ENCODE measurements at places on chromosomes 2 and 18. TPM values are rescaled to one million over a fixed set of nuclear protein-coding genes. Genes with fewer than 3 reads are reported as not detected.

DNA sequence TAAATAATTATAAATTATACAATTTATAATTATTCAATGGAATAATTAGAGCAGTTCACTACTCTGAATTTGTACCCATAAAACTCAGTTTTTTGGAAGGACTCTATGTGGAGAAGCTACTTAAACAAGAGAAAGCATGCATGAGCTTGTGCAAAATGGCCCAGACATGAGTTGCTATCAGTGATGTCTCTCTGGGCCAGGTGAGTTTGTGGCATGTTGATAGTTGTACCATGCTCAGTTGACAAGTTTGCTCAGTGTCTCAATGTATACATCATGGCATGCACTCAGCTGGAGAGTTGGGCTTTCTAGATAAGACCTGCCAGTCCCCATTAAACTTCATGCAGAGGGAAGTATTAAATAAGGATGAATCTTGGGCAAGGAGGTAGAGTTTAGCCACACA, 153.8 kb upstream of the TACR1 start:
- H3K4me1 ChIP-seq = no peaks in the 10 kb centered on the region
- no peaks in the 10 kb centered on the region for H3K36me3 ChIP-seq
- DNase-seq = no peak
- no peak overlapping the region for H3K27ac ChIP-seq
- H3K27me3 ChIP-seq = no peaks in the 10 kb centered on the region

GRCh38 chr18:32337821-32338220, 132.9 kb downstream of the GAREM1 start:
- DNase-seq = no peak
- H3K36me3 ChIP-seq = no peaks in the 10 kb centered on the region
- H3K4me3 ChIP-seq = no peak overlapping the region
- no peaks in the 10 kb centered on the region for H3K27me3 ChIP-seq
- peaks cover 23% of the 10 kb centered on the region for H3K4me1 ChIP-seq

GRCh38 chr18:76437011-76437410, 58.0 kb downstream of the ZNF516 start:
- no peaks in the 10 kb centered on the region for H3K4me1 ChIP-seq
- H3K36me3 ChIP-seq = peaks cover 41% of the 10 kb centered on the region
- H3K27me3 ChIP-seq = no peaks in the 10 kb centered on the region
- DNase-seq = no peak
- no peak overlapping the region for H3K27ac ChIP-seq
- H3K4me3 ChIP-seq = no peak overlapping the region

The MFSD6 gene
- total RNA-seq = 75.0 TPM

GRCh38 chr2:159516241-159516758, 100.0 kb downstream of the BAZ2B start:
- peak overlapping the region; percentile 79 for H3K27ac ChIP-seq
- H3K36me3 ChIP-seq = no peaks in the 10 kb centered on the region
- peak overlapping the region; percentile 56 for H3K4me3 ChIP-seq
- DNase-seq = no peak

- no peak overlapping the region for H3K4me3 ChIP-seq
- no peak for DNase-seq
- H3K27ac ChIP-seq = no peak overlapping the region
- no peaks in the 10 kb centered on the region for H3K4me1 ChIP-seq
- peaks cover 23% of the 10 kb centered on the region for H3K36me3 ChIP-seq
Observed at GRCh38 chr2:232235716-232236115, 142.8 kb upstream of the ALPP start.

- no peaks in the 10 kb centered on the region for H3K27me3 ChIP-seq
- no peak overlapping the region for H3K4me3 ChIP-seq
- no peak for DNase-seq
- H3K36me3 ChIP-seq = no peaks in the 10 kb centered on the region
Observed at GRCh38 chr18:26746826-26747475, 118.6 kb downstream of the AQP4 start.

DNA sequence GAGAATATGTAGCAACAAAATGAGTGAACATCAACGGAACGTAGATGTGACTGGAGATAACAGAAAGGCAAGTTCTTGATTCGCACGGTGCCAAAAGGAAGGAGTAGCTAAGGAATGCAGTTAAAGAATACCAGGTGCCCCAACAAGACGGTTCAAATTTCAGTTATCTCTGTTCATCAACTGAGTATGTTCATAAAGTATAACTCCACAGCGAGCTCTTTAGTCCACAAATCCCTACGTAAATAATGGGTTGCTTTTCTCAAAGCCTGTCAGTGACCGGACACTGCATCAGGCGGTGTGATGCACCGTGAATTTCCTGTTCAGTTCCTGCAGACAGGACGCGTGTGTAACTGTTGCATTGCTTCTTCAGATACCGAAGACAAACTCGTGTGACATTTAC, 91.8 kb downstream of the NOL10 start:
- H3K36me3 ChIP-seq = peaks cover 70% of the 10 kb centered on the region
- H3K4me3 ChIP-seq = no peak overlapping the region
- DNase-seq = no peak
- no peaks in the 10 kb centered on the region for H3K4me1 ChIP-seq
- H3K27me3 ChIP-seq = no peaks in the 10 kb centered on the region

GRCh38 chr18:8844721-8845148, 139.4 kb downstream of the MTCL1 start:
- no peak overlapping the region for H3K27ac ChIP-seq
- no peak overlapping the region for H3K4me3 ChIP-seq
- peaks cover 5% of the 10 kb centered on the region for H3K27me3 ChIP-seq
- H3K36me3 ChIP-seq = no peaks in the 10 kb centered on the region
- no peak for DNase-seq
- H3K4me1 ChIP-seq = peaks cover 14% of the 10 kb centered on the region

DNA sequence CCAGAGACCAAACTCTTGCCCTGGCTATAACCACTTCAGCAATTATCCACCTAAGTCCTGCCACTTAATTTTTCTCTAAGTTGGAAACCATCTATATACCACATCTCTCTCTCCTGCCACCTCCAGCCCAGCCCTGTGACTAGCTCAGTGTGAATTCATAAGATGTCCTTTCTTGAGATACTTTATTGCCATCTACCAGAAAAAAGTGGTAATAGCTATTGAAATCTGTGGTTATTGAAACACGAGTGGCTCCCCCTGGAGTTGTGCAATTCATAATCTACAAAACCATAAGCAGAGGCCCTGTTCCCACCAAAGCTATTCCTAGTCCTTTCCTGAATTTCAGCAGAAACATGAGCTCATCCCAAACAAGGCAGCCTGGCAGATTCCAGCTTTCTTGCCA, 324.0 kb downstream of the TXNL1 start:
- H3K4me3 ChIP-seq = no peak overlapping the region
- H3K27ac ChIP-seq = no peak overlapping the region
- no peaks in the 10 kb centered on the region for H3K36me3 ChIP-seq
- no peaks in the 10 kb centered on the region for H3K27me3 ChIP-seq

DNA sequence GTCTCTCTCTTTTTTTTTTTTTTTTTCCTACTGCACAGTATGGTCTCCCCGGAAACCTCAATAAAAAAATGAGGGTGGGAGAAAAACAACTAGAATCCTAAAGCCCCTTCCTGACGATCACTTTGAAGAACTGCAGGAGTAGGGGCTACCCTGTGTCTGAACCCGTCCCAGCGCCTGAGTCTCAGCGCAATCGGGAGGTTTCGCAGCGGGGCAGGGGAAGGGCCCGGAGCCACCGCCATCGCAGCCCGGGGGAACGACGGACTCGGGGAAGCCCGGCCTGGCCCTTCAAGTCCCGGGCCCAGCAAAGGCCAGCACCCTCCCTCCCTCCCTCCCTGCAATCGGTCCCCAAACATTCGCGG, 411 bp downstream of the NARS1 start:
- peak overlapping the region; percentile 83 for H3K27ac ChIP-seq
- H3K36me3 ChIP-seq = no peaks in the 10 kb centered on the region
- peak overlapping the region; percentile 86 for H3K4me3 ChIP-seq
- no peak for DNase-seq
- peaks cover 21% of the 10 kb centered on the region for H3K4me1 ChIP-seq

The IL36RN gene
- not detected for total RNA-seq

- H3K4me3 ChIP-seq = no peak overlapping the region
- no peak overlapping the region for H3K27ac ChIP-seq
- H3K36me3 ChIP-seq = no peaks in the 10 kb centered on the region
- H3K4me1 ChIP-seq = no peaks in the 10 kb centered on the region
- no peaks in the 10 kb centered on the region for H3K27me3 ChIP-seq
Observed at GRCh38 chr2:693606-694005, 16.4 kb upstream of the TMEM18 start.

The SESTD1 gene
- total RNA-seq = 32.6 TPM

The LOXHD1 gene
- total RNA-seq = 0.19 TPM

The ASTL gene
- total RNA-seq = not detected

- no peak overlapping the region for H3K4me3 ChIP-seq
- H3K27ac ChIP-seq = no peak overlapping the region
- DNase-seq = no peak
Observed at GRCh38 chr2:233795735-233796171, 17.6 kb downstream of the MROH2A start.

GRCh38 chr2:230924092-230924469, 961 bp downstream of the GPR55 start:
- no peak overlapping the region for H3K27ac ChIP-seq
- peak; percentile 7 for DNase-seq
- no peak overlapping the region for H3K4me3 ChIP-seq
- peaks cover 10% of the 10 kb centered on the region for H3K4me1 ChIP-seq
- no peaks in the 10 kb centered on the region for H3K36me3 ChIP-seq

- H3K4me1 ChIP-seq = no peaks in the 10 kb centered on the region
- no peak overlapping the region for H3K4me3 ChIP-seq
- no peaks in the 10 kb centered on the region for H3K36me3 ChIP-seq
- no peak for DNase-seq
- H3K27ac ChIP-seq = no peak overlapping the region
Observed at GRCh38 chr18:78957140-78957539, 22.5 kb upstream of the SALL3 start.

DNA sequence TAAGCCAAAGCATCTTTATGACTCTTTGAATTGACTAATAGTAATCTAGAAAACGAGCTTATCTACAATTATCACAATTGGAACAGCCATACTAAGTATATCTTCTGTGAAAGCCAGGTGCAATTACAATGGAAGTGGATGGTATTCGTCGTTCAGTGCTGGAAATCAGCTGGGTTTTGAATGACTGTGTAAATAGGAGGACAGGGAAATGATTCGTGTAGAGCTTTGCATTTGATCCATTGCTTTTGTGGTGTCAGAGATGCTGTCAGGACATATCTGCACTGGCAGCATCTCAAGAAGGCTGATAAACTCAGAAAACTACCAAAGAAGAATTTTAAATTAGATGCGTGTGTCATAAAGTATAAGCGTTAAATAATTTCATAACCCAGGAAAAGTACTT, 187.1 kb downstream of the ZNF407 start:
- no peak overlapping the region for H3K4me3 ChIP-seq
- H3K36me3 ChIP-seq = no peaks in the 10 kb centered on the region
- no peak for DNase-seq
- H3K4me1 ChIP-seq = no peaks in the 10 kb centered on the region

The PROM2 gene
- 1.1 TPM for total RNA-seq

GRCh38 chr2:41000374-41000773, 548.5 kb upstream of the SLC8A1 start:
- H3K4me3 ChIP-seq = no peak overlapping the region
- no peak for DNase-seq
- no peaks in the 10 kb centered on the region for H3K4me1 ChIP-seq
- no peaks in the 10 kb centered on the region for H3K27me3 ChIP-seq

DNA sequence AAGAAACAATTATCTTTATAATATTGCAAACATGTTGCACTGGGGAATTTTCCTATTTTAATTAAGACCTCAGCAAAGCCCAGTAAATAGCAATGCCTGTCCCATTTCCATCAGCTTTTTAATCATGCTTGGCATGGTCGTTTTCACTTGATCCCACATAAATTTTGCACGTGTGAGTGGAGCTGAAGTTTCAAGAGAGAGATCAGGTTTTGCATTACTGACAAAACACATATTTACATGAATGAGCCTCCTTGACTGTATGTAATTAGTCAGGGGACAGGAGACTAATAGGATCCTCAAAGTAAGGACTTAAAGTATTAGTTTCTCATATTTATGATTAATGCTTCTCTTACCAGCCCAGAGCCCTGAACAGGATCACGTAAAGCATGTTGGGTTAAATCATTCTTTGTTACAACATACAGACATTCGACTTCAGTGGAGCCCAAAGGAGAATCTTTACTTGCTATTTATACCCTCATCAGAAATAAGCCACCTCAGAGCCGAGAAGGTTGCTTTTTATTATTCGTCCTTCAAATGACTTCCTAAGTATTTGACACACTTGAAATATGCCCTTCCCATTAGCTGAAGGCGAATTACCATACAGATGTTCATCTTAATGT, 711.3 kb downstream of the GALR1 start:
- no peaks in the 10 kb centered on the region for H3K4me1 ChIP-seq
- no peak overlapping the region for H3K27ac ChIP-seq
- H3K4me3 ChIP-seq = no peak overlapping the region
- no peak for DNase-seq

GRCh38 chr18:26482569-26482968, 65.8 kb downstream of the KCTD1 start:
- H3K4me3 ChIP-seq = no peak overlapping the region
- no peaks in the 10 kb centered on the region for H3K36me3 ChIP-seq
- no peak overlapping the region for H3K27ac ChIP-seq
- no peaks in the 10 kb centered on the region for H3K4me1 ChIP-seq

- H3K36me3 ChIP-seq = no peaks in the 10 kb centered on the region
- no peak for DNase-seq
- H3K27ac ChIP-seq = no peak overlapping the region
- no peaks in the 10 kb centered on the region for H3K4me1 ChIP-seq
Observed at GRCh38 chr2:46683541-46683940, 204.2 kb downstream of the TMEM247 start.

GRCh38 chr2:241344925-241345651, 11.0 kb upstream of the FARP2 start:
- peaks cover 100% of the 10 kb centered on the region for H3K36me3 ChIP-seq
- H3K4me3 ChIP-seq = no peak overlapping the region
- H3K27me3 ChIP-seq = no peaks in the 10 kb centered on the region
- DNase-seq = no peak

- DNase-seq = peak; percentile 49
- no peaks in the 10 kb centered on the region for H3K36me3 ChIP-seq
- no peak overlapping the region for H3K4me3 ChIP-seq
- H3K27me3 ChIP-seq = no peaks in the 10 kb centered on the region
Observed at GRCh38 chr2:64404743-64405142, 49.2 kb upstream of the LGALSL start.

GRCh38 chr2:108983061-108983460, 6.0 kb downstream of the EDAR start:
- DNase-seq = no peak
- no peaks in the 10 kb centered on the region for H3K36me3 ChIP-seq

- H3K27ac ChIP-seq = no peak overlapping the region
- no peak overlapping the region for H3K4me3 ChIP-seq
- H3K36me3 ChIP-seq = no peaks in the 10 kb centered on the region
- DNase-seq = no peak
- no peaks in the 10 kb centered on the region for H3K4me1 ChIP-seq
Observed at GRCh38 chr2:47218066-47218581, 63.0 kb upstream of the STPG4 start.

The SCN1A gene
- 0.25 TPM for total RNA-seq

DNA sequence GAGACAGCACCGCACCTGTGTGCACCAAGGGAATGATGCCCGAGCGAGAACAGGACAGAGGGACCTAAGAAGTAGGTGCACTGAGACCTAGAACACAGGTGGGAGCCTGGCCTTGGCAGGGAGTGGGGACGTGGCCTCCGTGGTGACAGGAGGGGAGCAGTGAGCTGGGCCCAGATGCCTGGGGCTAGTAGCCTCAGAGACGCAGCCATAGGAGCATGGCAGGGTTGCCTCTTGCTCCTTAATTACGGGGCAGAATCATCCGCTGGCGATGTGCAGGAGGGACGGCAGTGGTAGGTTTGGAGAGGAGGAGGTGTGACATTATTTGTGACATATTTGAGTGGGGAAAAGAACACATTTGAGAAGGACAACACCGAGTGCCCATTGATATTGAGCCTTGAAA, 57.0 kb upstream of the HPCAL1 start:
- H3K27me3 ChIP-seq = no peaks in the 10 kb centered on the region
- no peaks in the 10 kb centered on the region for H3K4me1 ChIP-seq
